ENCODE measurements at places on chromosomes 11 and 22. TPM values are rescaled to one million over a fixed set of nuclear protein-coding genes. Genes with fewer than 3 reads are reported as not detected.

DNA sequence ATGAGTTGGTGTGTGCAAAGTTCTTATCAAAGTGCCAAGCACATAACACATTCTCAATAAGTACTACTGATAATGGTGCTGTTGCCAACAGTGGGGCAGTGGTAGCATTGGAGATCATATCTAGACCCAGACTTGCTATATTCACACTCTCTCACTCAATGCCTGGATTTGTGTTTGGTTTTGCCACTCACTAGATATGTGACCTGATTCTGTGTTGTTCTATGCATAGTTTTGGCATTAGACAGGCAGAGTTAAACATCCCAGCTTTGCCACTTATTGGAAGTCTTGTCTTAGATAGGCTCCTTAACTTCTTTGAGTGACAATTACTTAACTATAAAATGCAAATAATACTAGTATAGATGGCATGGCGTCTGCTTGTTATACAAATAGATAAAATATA is 642.6 kb upstream of the CCDC179 start:
- no peaks in the 10 kb centered on the region for H3K36me3 ChIP-seq
- no peak for DNase-seq
- no peaks in the 10 kb centered on the region for H3K4me1 ChIP-seq

- H3K27me3 ChIP-seq, result no peaks in the 10 kb centered on the region
- no peak for DNase-seq
- no peaks in the 10 kb centered on the region for H3K36me3 ChIP-seq
- no peak overlapping the region for H3K27ac ChIP-seq
- H3K4me3 ChIP-seq, result no peak overlapping the region
These were observed 200.7 kb downstream of the MSANTD4 start for GRCh38 chr11:105821372-105821771.

DNA sequence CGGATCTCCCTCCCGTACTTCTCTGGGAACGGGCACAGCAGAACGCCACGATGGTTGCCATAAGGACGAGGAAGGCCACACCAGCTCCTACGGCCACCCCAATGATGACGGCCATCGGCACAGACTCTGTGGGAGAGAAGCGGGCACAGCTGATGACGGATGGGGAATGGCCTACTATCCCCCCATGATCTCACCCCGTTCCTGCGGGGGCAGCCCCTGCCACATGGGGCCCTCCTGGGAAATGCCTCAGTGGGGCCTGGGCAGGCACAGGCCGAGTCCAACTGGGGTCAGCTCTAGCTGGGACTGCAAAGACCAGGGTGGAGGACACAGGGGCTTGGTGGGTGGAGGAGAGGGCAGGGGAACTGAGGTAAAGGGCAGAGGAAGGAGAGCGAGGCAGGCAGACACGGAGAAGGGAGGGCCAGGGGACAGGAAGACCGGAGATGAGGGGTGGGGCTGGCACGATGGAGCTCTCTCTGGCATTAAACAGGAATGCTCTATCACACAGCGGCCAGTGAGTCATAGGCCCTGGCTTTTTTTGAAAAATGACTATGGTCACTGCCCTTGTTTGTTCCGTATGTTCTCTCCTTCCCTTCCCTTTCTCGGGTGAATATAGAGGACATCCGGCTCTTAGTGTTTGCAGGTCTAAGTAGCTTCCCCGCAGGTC is 76.0 kb downstream of the ST3GAL4 start:
- no peak overlapping the region for H3K27ac ChIP-seq
- no peaks in the 10 kb centered on the region for H3K4me1 ChIP-seq
- H3K27me3 ChIP-seq, result no peaks in the 10 kb centered on the region
- no peak for DNase-seq
- H3K4me3 ChIP-seq, result no peak overlapping the region

GRCh38 chr11:100671471-100671870 is 15.6 kb upstream of the ARHGAP42 start:
- no peak for DNase-seq
- H3K27me3 ChIP-seq, result no peaks in the 10 kb centered on the region
- no peaks in the 10 kb centered on the region for H3K36me3 ChIP-seq
- no peaks in the 10 kb centered on the region for H3K4me1 ChIP-seq
- H3K27ac ChIP-seq, result no peak overlapping the region
- H3K4me3 ChIP-seq, result no peak overlapping the region

DNA sequence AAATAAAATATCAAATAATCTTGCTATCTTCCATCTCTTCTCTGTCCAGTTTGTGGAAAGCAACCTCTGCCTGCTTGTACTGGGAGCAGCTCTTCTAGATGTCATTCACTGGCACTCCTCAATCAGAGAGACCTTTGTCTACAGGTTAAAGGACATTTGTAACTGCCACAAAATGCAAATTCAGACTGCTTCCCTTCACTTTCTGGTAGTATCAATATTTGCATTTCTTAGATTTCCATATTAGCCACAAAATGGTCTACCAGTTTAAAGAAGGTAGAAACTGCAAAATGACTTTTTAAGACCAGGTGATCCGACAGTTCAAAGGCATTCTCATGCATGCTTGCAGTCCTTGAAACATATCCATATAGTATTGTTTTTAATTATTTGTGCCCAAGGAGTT is 51.7 kb upstream of the RCN1 start:
- no peaks in the 10 kb centered on the region for H3K36me3 ChIP-seq
- H3K4me3 ChIP-seq, result no peak overlapping the region

DNA sequence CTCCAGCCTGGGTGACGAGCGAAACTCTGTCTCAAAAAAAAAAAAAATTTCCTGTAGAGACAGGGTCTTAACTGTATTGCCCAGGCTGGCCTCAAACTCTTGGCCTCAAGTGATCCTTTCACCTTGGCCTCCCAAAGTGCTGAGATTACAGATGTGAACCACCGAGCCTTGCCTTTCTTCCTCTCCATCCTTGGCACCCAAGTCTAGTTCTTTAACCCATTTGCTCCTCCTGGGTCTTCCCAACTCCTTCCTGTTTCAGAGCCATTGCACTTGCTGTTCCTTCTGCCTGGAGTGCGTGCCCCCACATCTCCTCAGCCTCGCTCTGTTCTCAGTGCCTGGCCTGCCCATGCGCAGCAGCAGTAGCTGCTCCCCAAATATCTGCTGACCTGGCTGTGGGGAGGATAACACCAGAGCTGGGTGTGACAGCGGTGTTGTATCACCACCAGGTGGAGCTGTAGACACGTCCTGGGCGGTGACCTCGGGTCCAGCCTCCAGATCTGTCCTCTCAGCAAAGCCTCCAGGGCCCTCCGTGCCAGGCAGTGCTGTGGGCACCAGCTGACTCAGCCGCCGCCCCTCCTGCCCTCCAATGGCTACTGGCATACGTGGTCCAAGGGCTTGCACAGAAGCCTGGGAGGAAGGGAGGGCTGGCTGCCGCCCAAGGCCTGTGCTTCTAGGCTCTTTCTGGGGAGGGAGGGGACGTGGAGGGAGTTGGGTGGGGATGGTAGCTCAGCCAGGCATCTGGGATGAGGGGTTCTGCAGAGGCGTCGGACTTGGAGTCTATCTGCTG is 22.0 kb downstream of the TEF start:
- no peaks in the 10 kb centered on the region for H3K27me3 ChIP-seq
- no peaks in the 10 kb centered on the region for H3K36me3 ChIP-seq
- H3K27ac ChIP-seq, result peak overlapping the region; percentile 23
- H3K4me1 ChIP-seq, result peaks cover 11% of the 10 kb centered on the region
- no peak overlapping the region for H3K4me3 ChIP-seq

GRCh38 chr11:12800032-12800671 is 125.9 kb downstream of the TEAD1 start:
- DNase-seq, result no peak
- H3K4me3 ChIP-seq, result no peak overlapping the region
- H3K27ac ChIP-seq, result no peak overlapping the region
- peaks cover 3% of the 10 kb centered on the region for H3K4me1 ChIP-seq

DNA sequence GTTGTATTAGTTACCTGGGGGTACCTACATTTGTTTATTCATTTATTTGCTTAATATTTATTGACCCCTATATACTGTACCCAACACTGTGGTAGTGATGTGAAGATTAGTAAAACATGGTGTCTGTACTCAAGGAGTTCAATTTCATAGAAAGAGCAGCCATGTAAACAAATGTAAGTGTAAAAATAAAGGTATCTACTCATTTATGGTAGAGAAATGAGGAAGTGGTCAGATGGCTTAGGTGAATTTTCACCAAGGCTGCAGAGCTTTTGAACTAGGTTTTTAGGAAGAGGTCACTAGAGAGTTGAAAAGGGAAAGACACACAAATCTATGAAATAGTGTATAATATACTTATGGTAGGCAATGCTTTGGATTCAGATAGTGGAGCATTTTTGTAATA is 11.1 kb downstream of the CTR9 start:
- no peak for DNase-seq
- peaks cover 3% of the 10 kb centered on the region for H3K4me1 ChIP-seq

DNA sequence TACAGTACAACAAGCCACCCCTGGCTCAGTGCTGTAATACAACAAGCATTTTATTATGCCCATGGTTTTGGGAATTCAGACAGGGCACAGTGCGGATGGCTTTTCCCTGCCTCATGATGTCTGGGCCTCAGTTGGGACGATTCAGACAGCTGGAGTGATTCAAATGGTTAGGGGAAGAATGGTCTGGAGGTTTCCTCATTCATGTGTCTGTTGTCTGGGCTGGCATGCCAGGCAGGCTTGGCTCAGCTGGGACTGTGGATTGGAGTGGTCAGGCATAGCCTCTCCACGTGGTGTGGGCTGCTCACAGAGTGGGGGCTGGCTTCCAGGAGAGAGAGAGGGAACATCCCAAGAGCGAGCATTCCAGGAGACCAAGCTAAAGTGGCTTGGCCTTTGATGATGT is 164.4 kb downstream of the C11orf91 start:
- DNase-seq, result no peak
- no peak overlapping the region for H3K27ac ChIP-seq
- peaks cover 20% of the 10 kb centered on the region for H3K27me3 ChIP-seq

- peak overlapping the region; percentile 92 for H3K4me3 ChIP-seq
- peak overlapping the region; percentile 100 for H3K27ac ChIP-seq
- H3K36me3 ChIP-seq, result peaks cover 2% of the 10 kb centered on the region
- DNase-seq, result no peak
- H3K4me1 ChIP-seq, result peaks cover 53% of the 10 kb centered on the region
- H3K27me3 ChIP-seq, result no peaks in the 10 kb centered on the region
These were observed 313 bp downstream of the PRCP start for GRCh38 chr11:82899957-82900276.

DNA sequence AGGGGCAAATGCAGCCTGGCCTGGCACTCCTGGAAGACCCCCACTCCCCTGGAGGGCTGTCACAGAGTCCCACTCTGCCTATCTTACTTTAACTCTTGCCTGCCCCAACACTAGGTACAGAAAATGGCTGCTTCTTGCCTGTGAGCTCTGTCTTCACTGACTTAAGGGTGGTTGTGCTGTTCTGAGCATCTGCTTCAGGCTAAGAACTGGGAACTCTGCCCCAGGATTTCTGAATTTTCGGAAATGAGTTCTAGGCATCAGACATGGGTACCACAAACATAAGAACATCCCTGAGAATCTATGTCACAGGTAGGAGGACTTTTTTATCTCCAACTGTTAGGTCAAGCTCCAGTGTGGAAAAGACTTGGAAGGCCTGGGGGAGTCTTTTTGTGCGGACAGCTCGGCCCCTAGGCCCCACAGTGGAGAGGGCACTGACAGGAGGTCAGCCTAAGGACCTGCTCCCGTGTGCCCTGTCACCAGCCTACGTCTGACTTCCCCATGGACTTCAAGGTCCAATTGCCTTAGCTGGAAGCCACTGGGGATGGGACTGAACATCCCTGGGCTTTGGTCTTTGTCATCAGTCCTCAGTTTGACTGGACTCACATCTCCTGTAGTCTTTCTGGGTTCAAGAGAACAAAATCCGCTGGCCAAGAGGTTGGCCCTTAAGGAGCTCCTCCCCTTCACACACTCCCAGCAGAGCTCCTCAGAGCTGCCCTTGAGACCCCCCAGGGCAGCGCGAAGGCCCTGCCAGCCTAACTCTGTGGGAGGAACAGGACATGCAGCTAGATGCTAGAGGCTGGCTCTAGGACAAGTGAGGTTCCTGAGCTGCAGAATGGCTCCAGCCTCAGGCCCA is 31.9 kb downstream of the PPP2R1B start:
- H3K4me3 ChIP-seq, result no peak overlapping the region
- H3K4me1 ChIP-seq, result no peaks in the 10 kb centered on the region
- no peak overlapping the region for H3K27ac ChIP-seq
- H3K36me3 ChIP-seq, result peaks cover 5% of the 10 kb centered on the region
- no peaks in the 10 kb centered on the region for H3K27me3 ChIP-seq

- peak; percentile 72 for DNase-seq
- no peaks in the 10 kb centered on the region for H3K27me3 ChIP-seq
- peaks cover 63% of the 10 kb centered on the region for H3K36me3 ChIP-seq
- H3K4me3 ChIP-seq, result peak overlapping the region; percentile 2
- peak overlapping the region; percentile 72 for H3K27ac ChIP-seq
These were observed 30.5 kb upstream of the FNBP4 start for GRCh38 chr11:47797633-47798032.

DNA sequence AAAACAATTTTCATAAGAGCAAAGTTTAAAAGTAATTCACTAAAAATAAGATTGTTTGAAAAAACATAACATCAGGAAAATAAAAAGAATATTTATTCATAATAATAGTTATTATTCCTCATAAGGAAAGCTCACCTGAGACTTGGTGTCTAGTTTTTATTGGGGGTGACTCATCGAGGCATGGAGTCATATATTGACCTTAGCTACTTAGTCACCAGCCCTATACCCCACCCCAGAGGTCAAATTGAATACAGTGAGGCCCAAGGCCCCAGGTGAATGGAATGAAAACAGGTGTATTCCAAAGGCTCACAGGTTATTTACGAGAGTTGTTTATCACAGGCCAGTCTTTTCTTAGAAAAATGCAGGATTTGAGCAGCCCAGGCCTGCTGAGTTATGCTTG is 36.9 kb downstream of the CNTF start:
- H3K27me3 ChIP-seq, result no peaks in the 10 kb centered on the region
- no peak overlapping the region for H3K27ac ChIP-seq
- no peaks in the 10 kb centered on the region for H3K36me3 ChIP-seq
- peaks cover 5% of the 10 kb centered on the region for H3K4me1 ChIP-seq

DNA sequence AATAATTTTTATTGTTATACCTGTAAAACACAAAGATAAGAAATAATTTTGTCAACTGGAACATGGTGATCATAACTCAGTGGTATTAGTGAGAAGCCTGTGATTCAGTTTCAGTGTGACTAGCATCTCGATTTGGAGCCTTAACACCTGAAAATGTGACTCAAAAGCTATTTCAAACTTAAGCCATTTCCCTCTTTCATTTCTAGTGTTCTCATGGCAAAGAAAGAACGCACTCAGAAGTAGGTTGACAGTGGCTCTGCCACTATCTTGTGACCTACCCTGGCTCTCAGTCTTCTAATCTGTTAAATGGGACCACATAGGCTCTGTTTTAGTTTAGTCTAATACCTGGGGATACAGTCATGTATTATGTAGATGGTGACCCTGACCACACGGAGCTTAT is 62.7 kb downstream of the ISX start:
- H3K27me3 ChIP-seq, result peaks cover 11% of the 10 kb centered on the region
- no peak for DNase-seq
- no peaks in the 10 kb centered on the region for H3K36me3 ChIP-seq
- H3K27ac ChIP-seq, result no peak overlapping the region

KRTAP5-10 gene
- total RNA-seq, result not detected

SAA4 gene
- total RNA-seq, result not detected

GTSE1 gene
- total RNA-seq, result 40.8 TPM

TRIM48 gene
- not detected for total RNA-seq

C11orf86 gene
- not detected for total RNA-seq

ANO5 gene
- total RNA-seq, result not detected

Data from activated CD4-positive, alpha-beta T cell treated with anti-CD3 and anti-CD28 coated beads, Interleukin-2, amount 10 ng/mL, durations not matched to agents 24 days and 14 days (primary cell).